ENCODE measurements at places on chromosomes 3 and 15.

- DNase-seq = no peak
Measured at GRCh38 chr15:39283531-39283930, 297.3 kb upstream of the THBS1 start.

- no peak for DNase-seq
Measured at GRCh38 chr3:177058648-177059047, 138.6 kb downstream of the TBL1XR1 start.

GRCh38 chr15:75037685-75038084 is 14.3 kb downstream of the PPCDC start:
- no peak for DNase-seq

DNA sequence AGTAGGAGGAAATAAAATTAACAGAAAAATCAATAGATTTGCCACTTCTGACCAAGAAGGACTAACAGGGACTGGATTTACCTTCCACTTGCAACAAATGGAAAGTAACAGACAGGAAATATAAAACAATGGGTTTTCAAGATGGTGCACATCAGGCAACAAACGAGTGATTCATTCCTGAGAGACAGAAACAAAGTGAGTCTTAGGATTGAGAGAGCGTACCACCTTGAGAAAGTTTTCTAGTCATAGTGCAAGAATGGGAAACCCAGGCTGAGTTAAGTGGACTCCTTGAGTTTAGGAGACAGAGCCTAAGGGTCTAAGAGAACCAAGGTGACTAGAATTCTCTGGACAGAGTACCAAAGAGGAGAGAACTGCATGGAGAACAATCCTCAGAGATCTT is 101.7 kb downstream of the PPP2R3A start:
- no peak for DNase-seq

DNA sequence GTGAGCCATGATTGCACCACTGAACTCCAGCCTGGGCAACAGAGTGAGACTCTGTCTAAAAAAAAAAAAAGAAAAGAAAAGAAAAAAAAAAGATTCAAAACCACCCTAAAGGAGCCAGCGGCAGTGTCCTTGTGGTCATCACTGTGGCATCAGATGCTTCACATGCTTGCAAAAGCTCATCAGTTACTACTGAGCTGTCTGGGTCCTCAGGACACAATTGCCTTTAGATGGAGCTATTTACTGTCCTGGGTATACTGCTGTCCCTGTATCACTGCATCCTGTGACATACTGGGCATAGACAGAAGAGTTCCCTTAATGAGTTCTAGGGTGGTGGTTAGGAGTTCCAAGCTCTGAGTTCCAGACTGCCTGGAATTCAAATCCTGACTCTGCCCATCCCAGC is 85.8 kb downstream of the LINGO1 start:
- DNase-seq = no peak

- no peak for DNase-seq
Measured at GRCh38 chr3:196177967-196178366, 33.2 kb downstream of the ZDHHC19 start.

DNA sequence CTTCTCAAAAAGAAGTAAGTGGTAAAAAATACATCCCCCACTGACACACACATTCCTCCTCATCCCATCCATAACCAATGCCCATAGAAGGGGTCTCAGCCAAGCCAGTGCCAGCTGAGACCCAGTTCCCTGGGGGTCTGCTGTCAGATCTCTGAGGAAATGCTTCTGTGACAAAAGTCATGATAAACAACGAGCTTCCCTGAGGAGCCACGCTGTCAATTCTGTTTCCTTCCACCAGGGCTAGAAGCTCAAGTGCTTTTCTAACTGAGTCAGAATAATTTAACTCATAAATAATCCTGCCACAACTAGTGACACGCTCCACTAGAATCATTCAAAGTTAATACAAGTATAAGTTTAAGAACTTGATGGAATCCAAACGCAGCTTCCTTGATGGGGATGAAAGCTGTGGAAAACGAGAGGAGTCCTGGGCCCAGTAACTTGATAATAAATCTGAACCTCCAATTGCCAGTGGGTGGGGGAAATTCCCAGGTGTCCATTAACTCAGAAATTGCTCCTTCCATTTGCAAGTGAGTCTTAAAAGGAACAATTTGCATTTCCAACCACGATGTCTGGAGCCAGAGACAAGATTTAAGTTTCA is 348.7 kb upstream of the LMCD1 start:
- DNase-seq = no peak

DNA sequence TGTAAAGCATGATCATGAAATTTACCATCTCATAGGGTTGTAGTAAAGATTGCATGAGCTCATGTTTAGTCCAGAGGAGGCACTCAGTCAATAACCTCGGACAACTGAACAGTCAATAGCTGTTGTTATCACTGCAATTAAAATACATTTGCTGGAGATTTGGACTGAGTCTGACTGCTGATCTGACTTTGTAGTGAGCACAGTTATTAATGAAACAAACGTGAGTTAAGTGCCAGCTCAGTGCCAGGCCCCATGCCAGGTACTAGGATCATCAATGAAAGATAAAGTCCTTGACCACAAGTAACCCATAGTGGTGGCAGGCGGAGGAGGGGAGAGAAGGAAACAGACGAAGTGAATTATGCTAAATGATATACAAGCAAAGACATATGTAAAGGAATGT is 43.7 kb upstream of the PRICKLE2 start:
- no peak for DNase-seq

GRCh38 chr15:78405336-78405924 is 32.6 kb upstream of the IREB2 start:
- DNase-seq = no peak

GRCh38 chr3:63945558-63946096 is 33.4 kb upstream of the SCAANT1 start:
- no peak for DNase-seq

DNA sequence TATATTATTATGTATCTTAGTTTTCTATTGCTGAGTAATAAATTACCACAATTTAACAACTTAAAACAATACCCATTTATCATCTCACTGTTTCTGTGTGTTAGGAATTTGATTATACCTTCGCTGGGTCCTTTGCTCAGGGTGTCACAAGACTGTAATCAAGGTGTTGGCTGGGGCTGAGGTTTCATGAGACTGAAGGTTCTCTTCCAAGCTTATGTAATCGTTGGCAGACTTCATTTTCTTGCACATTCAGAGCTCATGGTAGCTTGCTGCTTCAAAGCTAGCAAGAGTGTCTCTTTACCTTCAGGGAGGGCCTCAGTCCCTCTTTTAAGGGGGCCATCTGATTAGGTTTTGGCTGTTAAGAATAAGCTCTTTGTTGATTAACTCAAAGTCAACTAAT is 293.1 kb downstream of the POLQ start:
- DNase-seq = no peak

DNA sequence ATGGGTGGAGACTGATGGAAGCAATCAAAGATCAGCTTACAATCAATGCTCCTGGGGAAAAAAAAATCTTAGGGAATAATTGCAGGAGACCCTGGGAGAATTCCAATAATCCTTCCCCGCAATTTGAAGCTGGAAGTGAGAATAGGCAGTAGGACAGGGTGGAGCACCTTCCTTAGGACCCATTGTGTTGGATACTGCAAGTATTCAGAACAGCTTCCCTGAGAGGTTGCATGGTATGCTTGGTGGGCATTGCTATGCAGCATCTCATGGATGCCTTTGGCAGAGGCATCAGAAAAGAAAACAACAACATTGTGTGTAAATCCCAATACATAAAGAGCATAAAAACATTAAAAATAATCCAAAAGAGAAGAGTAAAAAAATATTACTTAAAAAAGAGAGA is 24.6 kb upstream of the DUT start:
- no peak for DNase-seq
